KG1 (cell line): ENCODE measurements at places on chromosomes 2 and 18.

GRCh38 chr18:50748243-50749229 lies 71.3 kb downstream of the MRO start:
- no peak for DNase-seq

DNA sequence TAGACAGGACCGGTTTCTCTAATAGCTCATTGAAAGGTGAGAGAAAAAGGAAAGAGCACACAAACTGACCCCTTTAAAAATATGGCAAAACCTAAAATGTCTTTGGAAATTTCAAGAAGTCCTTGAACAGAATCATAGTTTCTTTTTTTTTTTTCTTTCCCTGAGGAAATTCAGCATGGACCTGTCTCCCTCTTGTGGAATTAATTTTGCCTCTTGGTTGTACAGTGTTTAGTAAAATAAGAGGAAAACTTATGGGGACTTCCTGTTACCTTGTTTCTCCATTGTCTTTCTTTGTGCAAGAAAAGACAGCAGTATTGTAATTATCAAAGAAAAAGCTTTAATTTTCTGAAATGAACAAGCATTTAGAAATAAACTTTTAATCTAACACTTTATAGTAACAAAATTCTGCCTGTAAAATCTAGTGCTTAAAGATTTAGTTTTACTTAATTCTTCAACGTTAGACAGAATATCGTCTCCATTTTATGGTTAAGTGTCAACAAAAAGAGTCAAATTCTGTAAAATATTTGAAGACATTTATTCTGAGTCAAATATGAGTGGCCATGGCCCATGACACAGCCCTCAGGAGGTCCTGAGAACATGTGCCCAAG lies 176.3 kb upstream of the NABP1 start:
- no peak for DNase-seq

DNA sequence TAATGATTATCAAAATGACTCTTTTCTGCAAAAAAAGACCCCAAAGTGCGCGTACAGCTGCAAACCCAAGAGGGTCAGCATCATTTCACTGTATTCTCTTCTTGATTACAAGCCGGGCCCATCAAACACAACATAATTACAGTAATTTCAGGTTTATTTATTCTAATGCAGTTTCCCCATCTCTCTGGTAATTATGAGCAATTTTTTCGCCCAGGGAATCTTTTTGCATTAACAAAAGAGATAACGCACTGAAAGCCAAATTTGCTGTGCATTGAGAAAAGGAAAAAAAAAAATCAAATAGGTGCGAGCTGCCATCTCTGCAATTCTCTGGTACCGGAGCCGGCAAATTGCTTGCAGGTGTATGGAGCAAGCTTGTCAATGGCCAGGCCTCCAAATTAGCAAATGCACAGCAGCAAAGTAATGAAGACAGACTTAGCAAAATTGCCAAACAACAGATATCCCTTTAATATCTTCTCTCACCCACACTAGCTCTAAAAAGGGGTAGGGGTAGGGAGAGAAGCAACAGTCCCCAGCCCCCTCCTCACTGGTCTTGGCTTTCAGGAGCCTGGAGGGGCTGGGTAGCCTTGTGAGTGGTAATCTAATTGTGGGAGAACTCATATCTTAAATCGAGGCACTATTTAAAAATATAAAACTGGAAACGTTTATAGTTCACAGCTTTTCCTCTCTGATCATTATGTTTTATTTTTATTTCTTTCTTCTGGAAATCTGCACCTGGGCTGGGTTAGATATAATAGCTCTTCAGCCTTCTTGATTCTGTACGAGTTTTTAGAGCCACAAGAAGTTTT lies 6.7 kb downstream of the DLX1 start:
- no peak for DNase-seq

GRCh38 chr18:11728249-11728648 lies 39.2 kb downstream of the GNAL start:
- no peak for DNase-seq

- no peak for DNase-seq
Observed at GRCh38 chr2:231672617-231673347, 35.5 kb upstream of the PTMA start.

- DNase-seq: no peak
Observed at GRCh38 chr2:45275806-45276205, 266.6 kb upstream of the SIX2 start.

DNA sequence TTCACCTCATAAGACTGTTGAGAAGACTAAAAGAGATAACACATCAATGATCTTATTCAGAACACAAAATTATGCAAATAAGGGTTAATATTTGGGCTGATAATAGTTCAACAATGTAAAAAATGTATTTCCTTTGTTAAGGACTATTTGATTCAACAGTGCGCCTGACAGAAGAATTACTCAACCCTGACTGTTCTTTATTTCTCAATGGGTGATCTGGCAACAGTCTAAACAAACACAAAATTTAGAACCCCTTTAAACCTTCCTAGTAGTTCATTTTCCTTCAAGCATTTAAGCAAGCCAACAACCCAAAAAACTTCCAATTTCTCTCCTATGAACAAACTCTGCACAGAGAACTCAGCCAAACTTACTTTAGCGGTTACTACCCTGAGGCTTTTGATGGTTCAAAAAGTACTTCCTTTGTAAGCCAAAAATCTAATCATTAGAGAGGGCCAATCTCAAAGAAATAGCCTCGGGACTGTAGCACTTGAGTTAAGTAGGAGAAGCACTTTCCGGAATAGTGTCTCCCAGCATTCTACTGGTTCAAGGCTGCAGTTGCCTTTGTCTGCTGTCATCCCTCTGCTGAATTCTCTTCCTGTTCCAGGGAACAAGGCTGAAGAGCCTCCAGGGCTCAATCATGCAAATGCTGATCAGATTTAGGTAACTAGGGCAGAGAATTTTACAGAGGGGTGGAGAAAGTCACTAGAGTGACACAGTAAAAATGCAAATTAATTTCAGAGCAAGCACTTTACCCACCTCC lies 40.9 kb upstream of the MAPK4 start:
- no peak for DNase-seq

GRCh38 chr2:170869036-170869435 lies 52.3 kb downstream of the GAD1 start:
- no peak for DNase-seq

- DNase-seq: no peak
Observed at GRCh38 chr2:238851026-238851425, 3.1 kb downstream of the TWIST2 start.

GRCh38 chr18:50855976-50856757 lies 22.8 kb upstream of the ME2 start:
- no peak for DNase-seq
